Fibroblast of skin of right quadriceps (primary cell): ENCODE measurements at places on chromosomes 3 and 15.

DNA sequence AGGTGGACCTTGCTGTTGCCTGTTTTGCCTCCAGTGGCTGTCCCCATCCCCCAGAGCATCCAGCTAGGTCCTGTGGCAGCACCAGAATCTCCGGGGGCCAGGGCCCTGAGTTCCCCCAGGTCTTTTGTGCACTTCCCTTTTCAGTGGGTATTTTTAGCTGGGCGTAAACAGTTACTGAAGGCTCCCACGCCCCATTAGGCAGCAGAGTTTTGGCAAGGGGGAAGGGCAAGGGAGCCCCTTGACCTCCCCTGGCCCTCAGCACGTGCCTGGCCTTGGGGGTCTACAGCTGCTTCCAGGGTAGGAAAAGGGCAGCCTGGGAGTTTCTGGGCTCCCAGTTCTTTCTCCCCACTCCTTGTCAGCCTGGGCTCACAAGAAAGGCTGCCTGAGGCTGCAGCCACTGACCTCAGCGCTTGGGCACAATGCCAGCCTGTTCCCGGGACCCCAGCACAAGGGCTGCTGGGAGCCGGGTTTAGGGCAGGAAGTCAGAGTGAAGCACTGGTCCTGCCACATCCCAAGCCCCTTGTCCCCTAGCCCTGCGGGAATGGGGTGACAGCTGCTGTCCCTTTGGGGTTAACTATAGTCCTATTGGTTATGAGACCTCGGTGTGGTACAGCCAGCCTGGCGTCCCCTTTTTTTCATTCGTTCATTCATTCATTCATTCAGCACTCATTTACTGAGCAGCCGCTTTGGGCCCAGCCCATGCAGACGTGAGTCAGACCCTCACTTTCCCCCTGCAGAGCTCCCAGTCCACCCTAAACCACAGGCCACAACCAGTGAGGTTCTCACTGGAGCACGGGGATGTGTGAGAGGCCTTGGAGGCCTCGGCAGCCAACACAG, 8.4 kb downstream of the CSK start:
- peak; percentile 75 for DNase-seq

GRCh38 chr3:14096742-14097141, 27.9 kb downstream of the CHCHD4 start:
- DNase-seq: no peak

DNA sequence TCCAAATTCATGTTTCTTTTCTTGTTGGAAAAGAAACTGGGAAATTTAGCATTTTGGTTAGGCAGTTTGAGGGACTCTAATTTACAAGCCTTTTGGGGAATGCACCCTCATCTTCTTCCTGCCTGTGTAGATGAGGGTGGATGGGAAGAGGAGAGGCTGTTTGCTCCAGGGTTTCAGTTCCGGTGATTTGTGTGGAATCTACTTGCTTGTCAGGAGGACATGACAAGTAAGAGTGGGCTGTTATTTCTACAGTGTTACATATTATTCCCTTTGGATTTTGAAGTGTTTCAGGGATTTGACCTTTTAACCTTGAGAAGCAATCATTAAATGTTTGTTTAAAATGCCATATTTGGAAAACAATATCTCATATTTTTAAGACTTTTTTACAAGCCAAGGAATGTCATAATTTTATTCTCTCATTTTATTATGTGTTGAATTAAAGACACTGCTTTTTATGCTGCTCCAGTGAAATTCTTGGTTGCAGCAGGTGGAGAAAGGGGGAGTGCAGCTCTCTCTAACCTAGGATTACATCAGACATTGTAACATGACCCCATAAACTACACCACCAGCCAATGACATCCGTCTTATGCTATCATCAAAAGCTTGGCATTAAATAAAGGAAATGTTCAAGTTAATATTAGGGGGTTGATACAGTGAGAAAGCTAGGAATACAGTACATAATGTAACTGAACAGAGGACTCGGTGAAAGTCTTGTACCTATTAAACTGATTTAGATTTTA, 30.2 kb downstream of the PLAAT1 start:
- no peak for DNase-seq

DNA sequence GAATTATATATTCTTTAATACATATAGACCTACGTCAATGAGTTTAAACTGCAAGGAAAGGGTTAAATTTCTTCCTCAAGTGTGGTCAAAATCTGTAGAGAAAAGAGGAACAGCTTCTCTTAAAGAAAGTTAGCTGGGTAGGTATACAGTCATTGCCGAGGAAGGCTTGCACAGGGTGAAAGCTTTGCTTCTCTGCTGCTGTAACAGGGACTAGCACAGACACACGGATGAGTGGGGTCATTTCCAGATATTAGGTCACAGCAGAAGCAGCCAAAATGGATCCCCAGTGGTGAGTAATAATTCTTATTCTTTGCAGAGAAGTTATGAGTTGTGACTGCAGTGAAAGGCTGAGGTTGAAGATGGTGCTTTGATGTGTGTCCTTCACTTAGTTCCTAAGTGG, at the start of gene CD86:
Gene CD86 (plus strand): TSS at position 148 of the 400 bp plus-strand sequence. CDS start 128 bp downstream, at position 276.
- no peak for DNase-seq

DNA sequence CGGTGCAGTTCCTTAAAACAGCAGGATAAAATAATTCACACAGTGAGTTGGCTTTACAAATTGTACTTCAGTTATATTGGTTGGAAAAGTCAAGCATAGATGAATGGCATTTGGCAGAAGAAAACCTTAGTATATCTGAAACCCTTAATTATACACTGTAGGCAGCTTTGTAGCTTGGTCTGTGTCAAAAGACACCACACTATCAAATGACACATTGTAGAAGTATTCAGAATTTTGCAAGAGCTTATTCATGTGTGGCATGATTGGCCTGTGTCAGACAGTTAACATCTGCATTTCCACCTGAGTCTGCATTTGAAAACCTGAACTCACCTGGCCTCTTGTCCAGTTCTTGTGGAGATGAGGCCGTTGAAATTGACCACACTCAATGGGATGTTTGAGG, 13.8 kb downstream of the TMEM266 start:
- no peak for DNase-seq

GRCh38 chr3:58627941-58628340, 38.6 kb downstream of the FAM3D start:
- DNase-seq: no peak

DNA sequence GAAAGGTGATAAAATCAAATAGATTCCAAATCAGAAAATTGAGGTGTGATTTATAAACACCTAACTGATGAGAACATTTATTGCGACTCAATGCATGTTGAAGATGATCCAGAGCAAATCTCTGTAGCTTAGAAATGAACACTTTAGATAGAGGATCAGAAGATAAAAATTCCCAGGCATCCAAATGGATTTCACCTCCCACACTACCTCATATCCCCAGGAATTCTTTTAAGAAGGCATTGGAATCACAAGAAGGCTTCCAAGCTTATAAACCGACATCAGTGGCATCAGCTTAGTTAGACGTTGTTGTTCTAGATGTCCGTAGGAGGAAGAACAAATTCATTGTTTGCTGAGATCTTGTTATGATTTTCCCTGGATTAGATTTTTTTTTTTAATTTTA, 154.4 kb downstream of the EBLN2 start:
- DNase-seq: peak; percentile 11

DNA sequence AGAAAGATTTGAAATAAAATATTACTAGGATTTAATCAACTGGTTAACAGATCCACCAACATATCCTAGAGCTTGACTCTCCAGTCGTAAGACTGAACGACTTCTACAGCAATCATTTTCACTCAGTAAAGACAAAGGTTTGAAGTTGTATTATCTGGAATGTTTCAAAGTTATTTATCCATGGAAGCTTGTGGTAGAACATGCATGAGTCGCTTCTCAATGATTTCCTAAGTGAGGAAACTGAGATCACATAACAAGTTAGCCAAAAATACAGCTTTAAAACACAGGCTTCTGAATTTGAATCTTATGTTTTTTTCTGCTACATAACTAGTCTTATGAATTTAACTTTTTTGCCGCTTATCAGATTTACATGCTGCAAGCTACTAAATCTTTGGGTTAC, 241.8 kb downstream of the FOXP1 start:
- peak; percentile 90 for DNase-seq

- no peak for DNase-seq
These were observed 90.6 kb downstream of the IQSEC1 start for GRCh38 chr3:12982619-12983101.
